IPS DF 19.7 (cell line): ENCODE measurements at places on chromosomes 16 and 17.

GRCh38 chr16:86403541-86404163 lies 106.7 kb upstream of the FOXF1 start:
- DNase-seq, result no peak

- no peak for DNase-seq
These were observed 17.5 kb downstream of the CIBAR2 start for GRCh38 chr16:85094812-85095211.

DNA sequence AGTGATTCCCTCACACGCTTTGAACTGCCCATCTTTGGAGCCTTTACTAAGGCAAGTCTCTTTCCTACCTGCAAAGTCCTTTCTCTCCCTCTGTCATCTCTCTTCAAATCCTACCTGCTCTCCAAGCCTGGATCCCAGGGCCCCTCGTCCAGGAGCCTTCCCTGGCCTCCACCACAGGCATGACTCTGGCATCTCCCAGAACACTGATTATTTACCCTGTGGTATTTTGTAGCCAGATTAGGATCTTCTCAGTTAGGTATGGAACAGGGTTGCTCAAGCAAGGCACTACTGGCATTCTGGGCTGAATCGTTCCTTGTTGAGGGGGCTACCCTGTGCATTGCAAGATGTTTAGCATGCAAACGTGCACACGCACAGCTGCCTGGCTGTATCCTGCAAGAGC lies 31.9 kb upstream of the POLR3E start:
- DNase-seq, result no peak

- DNase-seq, result no peak
These were observed 41.1 kb upstream of the ERN1 start for GRCh38 chr17:64171041-64171440.
